NCI-H1417 (cell line): ENCODE measurements at places on chromosomes 1 and 21.

GRCh38 chr21:36156815-36157670 is at the start of gene DOP1B:
DOP1B (plus strand) TSS chr21:36156824; CDS start chr21:36164734, 7,910 bp downstream.
- DNase-seq, result no peak

GRCh38 chr1:53370369-53370961 is 42.6 kb upstream of the LRP8 start:
- no peak for DNase-seq

GRCh38 chr1:98422816-98423215 is 238.7 kb upstream of the SNX7 start:
- DNase-seq, result no peak

GRCh38 chr1:99557546-99558202 is 88.2 kb upstream of the PALMD start:
- DNase-seq, result no peak

- peak; percentile 6 for DNase-seq
Observed at GRCh38 chr1:20100632-20101355, 18.5 kb downstream of the PLA2G2D start.
